ENCODE measurements at places on chromosomes 6 and 20.

DNA sequence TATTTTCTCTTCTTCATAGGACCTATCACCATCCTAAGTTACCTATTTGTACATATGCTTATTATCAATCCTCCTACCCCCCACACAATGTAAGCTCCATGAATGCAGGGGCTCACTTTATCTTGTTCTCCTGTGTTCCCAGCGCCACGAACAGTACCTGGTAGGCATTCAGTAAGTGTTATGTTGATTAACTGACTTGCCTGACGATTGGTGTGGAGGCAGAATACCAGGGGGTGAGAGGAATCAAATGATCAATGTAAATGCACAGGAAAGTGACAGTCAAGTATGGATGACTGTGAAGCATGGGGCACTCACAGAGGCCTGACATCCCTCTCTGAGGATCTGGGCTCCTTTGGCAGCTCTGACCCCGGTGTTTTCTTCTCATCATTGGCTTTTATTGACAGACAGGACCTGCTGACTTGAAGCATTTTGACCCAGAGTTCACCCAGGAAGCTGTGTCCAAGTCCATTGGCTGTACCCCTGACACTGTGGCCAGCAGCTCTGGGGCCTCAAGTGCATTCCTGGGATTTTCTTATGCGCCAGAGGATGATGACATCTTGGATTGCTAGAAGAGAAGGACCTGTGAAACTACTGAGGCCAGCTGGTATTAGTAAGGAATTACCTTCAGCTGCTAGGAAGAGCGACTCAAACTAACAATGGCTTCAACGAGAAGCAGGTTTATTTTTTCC lies 6.1 kb upstream of the IFT52 start:
- H3K36me3 ChIP-seq, result no peaks in the 10 kb centered on the region
- no peak for DNase-seq
- peaks cover 4% of the 10 kb centered on the region for H3K27me3 ChIP-seq

- peaks cover 51% of the 10 kb centered on the region for H3K36me3 ChIP-seq
- H3K27me3 ChIP-seq, result no peaks in the 10 kb centered on the region
- no peaks in the 10 kb centered on the region for H3K4me1 ChIP-seq
- H3K4me3 ChIP-seq, result no peak overlapping the region
Measured at GRCh38 chr6:105304825-105305224, 98.1 kb downstream of the PREP start.

- no peaks in the 10 kb centered on the region for H3K4me1 ChIP-seq
- DNase-seq, result no peak
- H3K36me3 ChIP-seq, result no peaks in the 10 kb centered on the region
- H3K27me3 ChIP-seq, result peaks cover 5% of the 10 kb centered on the region
Measured at GRCh38 chr6:168789699-168790098, 348.7 kb downstream of the SMOC2 start.

DNA sequence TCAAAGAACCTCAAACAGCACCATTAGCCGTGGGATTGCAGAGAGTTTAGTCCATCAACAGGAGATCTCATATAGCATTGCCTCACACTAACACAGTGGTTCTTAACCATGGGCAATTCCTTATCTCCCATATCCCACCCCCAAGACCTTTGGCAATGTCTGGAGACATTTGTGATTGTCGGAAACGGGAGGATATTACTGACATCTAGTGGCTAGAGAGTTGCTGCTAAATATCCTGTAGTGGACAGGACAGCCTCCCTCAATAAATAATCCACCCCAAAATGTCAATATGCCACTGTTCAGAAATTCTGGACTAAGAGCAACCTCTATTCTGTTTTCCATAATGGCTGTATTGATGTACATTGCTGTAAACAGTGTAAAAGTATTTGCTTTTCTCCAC lies 210.1 kb upstream of the CCN2 start:
- peaks cover 2% of the 10 kb centered on the region for H3K27me3 ChIP-seq
- H3K36me3 ChIP-seq, result no peaks in the 10 kb centered on the region
- H3K27ac ChIP-seq, result no peak overlapping the region
- no peaks in the 10 kb centered on the region for H3K4me1 ChIP-seq

- H3K36me3 ChIP-seq, result no peaks in the 10 kb centered on the region
- DNase-seq, result no peak
- no peak overlapping the region for H3K27ac ChIP-seq
- no peak overlapping the region for H3K4me3 ChIP-seq
Measured at GRCh38 chr6:48067148-48067712, 43.8 kb downstream of the PTCHD4 start.

DNA sequence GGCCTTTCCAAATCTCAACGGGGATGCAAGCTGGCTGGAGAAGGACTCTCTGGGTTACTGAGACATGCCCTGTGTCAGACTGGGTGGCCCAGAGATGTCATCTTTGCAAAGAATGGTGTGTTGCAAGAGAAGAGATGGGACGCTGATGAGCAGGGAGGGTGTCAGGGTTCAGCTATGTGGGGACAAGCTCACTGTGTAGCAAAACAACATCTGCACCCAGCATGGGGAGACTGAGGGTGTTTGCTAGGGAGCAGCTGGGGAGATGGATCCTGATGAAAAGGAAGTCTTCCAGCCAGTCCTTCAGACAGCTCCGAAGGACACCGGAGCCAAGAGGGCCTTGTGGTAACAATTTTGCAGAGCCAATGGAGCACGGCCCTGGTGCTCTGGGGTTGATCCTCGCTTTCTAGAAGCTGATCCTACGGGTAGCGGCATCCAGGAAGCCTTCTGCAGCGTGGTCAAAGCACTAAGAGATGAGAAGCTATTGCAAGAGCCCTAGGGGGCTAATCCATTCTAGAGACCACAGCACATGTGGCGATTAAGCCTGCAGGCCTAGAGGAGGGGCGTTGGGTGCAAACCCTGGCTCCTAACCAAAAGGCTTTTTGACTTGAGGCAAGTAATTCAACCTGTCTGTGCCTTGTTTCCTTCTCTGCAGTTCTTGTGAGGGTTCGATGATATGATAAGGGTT lies 39.9 kb downstream of the EDN3 start:
- no peaks in the 10 kb centered on the region for H3K27me3 ChIP-seq
- H3K4me1 ChIP-seq, result no peaks in the 10 kb centered on the region
- no peak overlapping the region for H3K27ac ChIP-seq

DNA sequence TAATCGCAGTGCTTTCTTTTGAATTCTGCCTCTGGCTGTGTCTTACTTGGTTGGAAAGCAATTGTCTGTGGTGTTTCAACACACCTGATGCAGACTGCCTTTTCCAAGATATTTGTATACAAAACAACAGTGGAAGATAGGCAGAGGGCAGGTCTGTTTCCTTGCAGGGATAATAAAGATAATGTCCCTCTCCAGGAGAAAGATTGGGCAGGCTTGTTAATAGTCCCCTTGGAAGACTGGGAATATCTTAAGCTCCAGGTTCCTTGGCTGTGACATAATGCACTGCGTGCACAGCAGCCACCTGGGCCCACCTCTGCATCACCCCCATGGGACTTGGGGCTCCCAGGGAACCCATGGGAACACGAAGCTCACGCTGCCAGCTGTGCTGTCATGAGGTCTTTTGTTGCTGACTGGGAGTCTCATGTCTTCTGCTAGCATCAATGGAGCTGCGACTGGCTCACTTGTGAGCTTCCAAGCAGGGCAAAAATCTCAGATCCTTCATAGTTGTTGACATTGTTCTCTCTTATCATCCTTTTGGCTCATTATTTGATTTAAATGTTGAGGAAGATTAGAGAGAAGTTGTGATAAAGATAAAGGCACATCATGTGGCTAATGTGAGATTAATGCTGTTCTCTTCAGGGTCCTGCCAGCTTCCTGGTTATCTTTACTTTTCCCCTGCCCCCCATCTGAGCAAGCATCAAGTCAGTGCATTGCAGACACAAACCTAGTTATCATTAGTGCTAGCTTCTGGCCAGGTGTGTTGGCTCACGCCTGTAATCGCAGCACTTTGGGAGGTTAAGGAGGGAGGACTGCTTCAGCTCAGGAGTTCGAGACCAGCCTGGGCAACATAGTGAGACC lies 107.1 kb upstream of the ASF1A start:
- no peak for DNase-seq
- no peaks in the 10 kb centered on the region for H3K36me3 ChIP-seq
- H3K4me1 ChIP-seq, result peaks cover 29% of the 10 kb centered on the region

DNA sequence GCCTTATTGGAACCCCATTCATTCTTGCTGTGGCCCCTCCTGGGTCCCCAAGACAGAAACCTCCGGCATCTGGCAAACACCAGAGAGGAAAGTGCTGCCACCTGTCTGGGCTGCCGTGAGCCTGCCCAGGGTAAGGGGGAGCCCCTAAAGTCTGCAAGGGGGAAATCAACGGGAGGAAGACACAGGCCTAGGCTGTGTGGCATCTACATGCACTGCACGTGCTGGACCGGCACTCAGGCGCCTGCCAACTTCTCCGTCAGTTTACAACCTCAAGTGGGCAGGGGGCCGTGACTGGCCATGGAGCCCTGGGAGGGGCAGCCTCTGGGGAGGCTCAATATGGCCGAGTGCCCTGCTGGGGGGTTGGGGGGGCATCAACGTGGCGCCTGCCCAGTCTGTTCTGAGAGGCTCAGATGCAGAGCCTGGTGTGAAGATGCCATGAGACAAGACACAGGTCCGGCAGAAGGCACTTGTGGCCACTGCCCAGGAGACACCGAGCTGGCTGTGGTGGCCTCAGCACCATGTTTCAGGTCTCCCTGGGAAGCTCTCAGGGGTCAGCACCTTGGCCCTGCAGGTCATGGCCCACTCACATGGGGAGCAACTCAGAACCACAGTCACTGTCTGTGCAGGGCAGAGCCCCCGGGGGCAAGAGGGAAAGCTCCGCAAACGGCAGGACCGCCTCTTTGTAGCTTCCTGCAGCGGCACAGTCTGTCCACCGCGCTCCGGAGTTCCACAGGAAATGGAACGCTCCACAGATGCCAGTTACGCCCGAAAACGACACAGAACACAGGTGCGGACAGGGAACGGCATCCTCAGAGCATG lies 8.4 kb downstream of the UCKL1 start:
- H3K27me3 ChIP-seq, result no peaks in the 10 kb centered on the region
- peak overlapping the region; percentile 99 for H3K27ac ChIP-seq
- H3K4me1 ChIP-seq, result peaks cover 59% of the 10 kb centered on the region
- DNase-seq, result peak; percentile 33

DNA sequence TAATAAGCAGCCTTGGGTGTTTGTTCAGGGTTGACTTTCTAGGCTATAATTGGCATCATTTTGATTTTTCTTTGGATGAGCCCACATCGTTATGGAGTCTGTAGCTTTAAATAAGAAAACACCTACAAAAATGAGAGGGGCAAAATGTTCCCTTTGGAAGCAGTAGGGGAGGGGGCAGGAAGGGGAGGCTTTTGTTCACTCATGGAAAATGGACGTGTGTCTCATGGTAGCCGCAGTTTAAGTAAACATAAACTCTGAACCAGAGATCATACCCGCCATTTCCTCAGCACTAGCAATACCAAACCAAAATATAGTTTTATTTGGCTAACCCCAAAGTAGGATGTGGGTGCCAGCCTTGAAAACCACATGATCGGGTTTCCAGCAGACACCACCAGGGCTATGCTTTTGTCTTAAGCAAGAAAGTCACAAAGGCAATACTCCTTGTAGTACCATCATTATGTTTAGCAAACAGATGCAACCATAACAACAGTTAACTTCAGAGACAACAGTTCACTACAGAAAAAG lies 572.5 kb upstream of the JAG1 start:
- no peak overlapping the region for H3K4me3 ChIP-seq
- H3K27me3 ChIP-seq, result no peaks in the 10 kb centered on the region
- H3K36me3 ChIP-seq, result no peaks in the 10 kb centered on the region
- no peaks in the 10 kb centered on the region for H3K4me1 ChIP-seq

- no peak overlapping the region for H3K4me3 ChIP-seq
- H3K36me3 ChIP-seq, result no peaks in the 10 kb centered on the region
- H3K27ac ChIP-seq, result no peak overlapping the region
- H3K27me3 ChIP-seq, result peaks cover 3% of the 10 kb centered on the region
- peaks cover 51% of the 10 kb centered on the region for H3K4me1 ChIP-seq
Measured at GRCh38 chr6:157224178-157224950, 99.0 kb downstream of the TMEM242 start.

- DNase-seq, result peak; percentile 28
- no peaks in the 10 kb centered on the region for H3K27me3 ChIP-seq
- peak overlapping the region; percentile 95 for H3K27ac ChIP-seq
- no peaks in the 10 kb centered on the region for H3K36me3 ChIP-seq
Measured at GRCh38 chr6:44237021-44237812, 9.7 kb upstream of the HSP90AB1 start.

GRCh38 chr20:3727401-3728021 lies 5.0 kb upstream of the HSPA12B start:
- peaks cover 27% of the 10 kb centered on the region for H3K27me3 ChIP-seq
- no peaks in the 10 kb centered on the region for H3K4me1 ChIP-seq
- no peak for DNase-seq

DNA sequence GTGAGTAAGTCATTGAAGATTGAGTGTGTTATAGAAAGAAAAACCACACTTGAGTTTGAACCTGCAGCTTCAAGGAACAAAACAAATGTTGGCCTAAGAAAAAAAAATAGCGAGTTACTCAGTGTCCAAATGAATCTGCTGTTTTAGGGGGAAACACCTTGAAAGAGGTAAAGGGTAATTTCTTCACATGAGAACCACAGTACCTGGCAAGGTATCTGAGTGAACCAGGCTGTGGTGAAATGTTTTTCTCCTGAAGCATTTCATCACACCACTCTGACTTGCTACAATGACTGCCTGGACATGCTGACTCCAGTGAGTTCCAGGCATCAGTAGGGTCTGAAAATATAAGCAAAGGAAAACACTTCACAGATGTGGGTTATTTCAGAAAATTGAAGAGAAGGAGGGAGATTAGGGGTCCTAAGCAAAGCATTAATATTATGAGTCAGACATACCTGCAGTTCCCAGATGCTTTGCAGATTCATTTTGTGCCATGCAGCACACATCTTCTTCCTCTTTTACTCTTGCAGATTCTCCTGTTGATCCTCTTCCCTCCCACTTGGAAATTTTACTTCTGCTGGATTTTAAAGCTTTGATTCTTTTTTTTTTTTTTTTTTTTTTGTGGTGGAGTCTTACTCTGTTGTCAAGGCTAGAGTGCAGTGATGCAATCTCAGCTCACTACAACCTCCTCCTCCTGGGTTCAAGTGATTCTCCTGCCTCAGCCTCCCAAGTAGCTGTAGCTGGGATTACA lies 206.2 kb upstream of the SGK1 start:
- peak overlapping the region; percentile 88 for H3K27ac ChIP-seq
- no peaks in the 10 kb centered on the region for H3K27me3 ChIP-seq
- H3K4me1 ChIP-seq, result peaks cover 18% of the 10 kb centered on the region
- DNase-seq, result peak; percentile 75
- no peak overlapping the region for H3K4me3 ChIP-seq

DNA sequence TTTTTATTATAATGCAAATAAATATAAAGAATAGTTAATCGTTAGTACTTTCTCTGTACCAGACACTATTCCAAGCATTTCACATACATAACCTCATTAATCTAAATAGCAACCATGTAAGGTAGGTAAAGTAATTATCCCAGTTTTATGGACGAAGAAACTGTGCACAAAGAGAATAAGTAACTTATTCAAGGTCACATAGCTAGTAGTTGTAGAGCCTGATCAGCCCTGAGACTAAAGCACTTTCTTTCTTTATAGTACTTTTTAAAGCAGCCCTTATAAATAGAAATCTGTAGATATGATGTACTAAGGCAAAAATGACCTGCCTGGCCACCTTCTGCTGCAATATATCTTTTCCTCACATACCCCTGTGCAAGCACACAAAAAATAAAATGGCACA lies 104.8 kb downstream of the MYO6 start:
- no peaks in the 10 kb centered on the region for H3K36me3 ChIP-seq
- no peak for DNase-seq
- no peak overlapping the region for H3K27ac ChIP-seq
- H3K27me3 ChIP-seq, result peaks cover 1% of the 10 kb centered on the region

- H3K4me3 ChIP-seq, result no peak overlapping the region
- H3K27ac ChIP-seq, result no peak overlapping the region
- H3K4me1 ChIP-seq, result peaks cover 19% of the 10 kb centered on the region
- no peaks in the 10 kb centered on the region for H3K36me3 ChIP-seq
- DNase-seq, result no peak
Measured at GRCh38 chr6:5241252-5241651, 19.5 kb downstream of the LYRM4 start.

GRCh38 chr20:20743511-20744169 lies 31.2 kb upstream of the RALGAPA2 start:
- peaks cover 4% of the 10 kb centered on the region for H3K27me3 ChIP-seq
- no peaks in the 10 kb centered on the region for H3K36me3 ChIP-seq
- H3K4me1 ChIP-seq, result peaks cover 9% of the 10 kb centered on the region
